Stimulated activated effector memory CD8-positive, alpha-beta T cell treated with anti-CD3 and anti-CD28 coated beads, Interleukin-12 subunit alpha, Interleukin-12 subunit beta, amount 100 ng/mL, for 72 hours (primary cell): ENCODE measurements at places on chromosomes 7 and 10.
A peak's percentile ranks its signal among the peaks of the same experiment; 100 is the strongest.

DNA sequence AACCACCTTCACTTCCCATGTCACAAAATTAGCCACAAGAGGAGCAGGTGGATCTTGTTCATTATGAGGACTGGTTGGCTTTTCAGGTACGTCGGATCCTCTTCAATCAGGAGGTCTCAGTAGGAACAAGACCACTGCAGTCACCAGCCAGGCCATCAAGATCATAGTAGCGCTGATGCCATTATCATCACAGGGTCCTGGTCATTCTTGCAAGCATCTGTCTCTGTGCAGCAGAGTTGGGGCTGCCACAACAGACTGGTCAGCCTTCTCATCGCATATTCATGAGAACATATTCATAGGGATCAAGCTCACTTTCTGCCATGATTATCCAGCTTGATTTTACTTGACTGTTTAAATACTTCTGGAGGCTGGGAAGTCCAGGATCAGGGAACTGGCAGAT is 67.1 kb downstream of the ADCYAP1R1 start:
- peak; percentile 25 for DNase-seq

DNA sequence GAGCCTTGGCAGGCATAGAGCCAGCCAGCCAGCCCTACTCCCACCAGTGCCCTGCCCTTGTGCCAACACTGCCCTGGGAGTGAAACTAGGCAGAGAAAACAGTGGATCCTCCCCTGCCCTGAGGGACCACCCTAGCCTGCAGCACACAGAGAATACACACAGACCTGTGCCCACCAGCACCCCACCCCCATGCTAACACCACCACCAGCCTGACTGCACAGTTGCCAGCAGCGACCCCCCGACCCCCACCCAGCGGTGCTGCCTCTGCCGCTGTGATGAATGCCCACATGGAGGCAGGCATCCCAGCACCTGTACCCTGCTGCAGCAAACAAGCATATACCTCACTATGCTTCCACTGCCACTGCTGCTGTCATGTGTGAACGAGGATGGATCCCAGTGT is 9.4 kb upstream of the MIOS start:
- DNase-seq = no peak

DNA sequence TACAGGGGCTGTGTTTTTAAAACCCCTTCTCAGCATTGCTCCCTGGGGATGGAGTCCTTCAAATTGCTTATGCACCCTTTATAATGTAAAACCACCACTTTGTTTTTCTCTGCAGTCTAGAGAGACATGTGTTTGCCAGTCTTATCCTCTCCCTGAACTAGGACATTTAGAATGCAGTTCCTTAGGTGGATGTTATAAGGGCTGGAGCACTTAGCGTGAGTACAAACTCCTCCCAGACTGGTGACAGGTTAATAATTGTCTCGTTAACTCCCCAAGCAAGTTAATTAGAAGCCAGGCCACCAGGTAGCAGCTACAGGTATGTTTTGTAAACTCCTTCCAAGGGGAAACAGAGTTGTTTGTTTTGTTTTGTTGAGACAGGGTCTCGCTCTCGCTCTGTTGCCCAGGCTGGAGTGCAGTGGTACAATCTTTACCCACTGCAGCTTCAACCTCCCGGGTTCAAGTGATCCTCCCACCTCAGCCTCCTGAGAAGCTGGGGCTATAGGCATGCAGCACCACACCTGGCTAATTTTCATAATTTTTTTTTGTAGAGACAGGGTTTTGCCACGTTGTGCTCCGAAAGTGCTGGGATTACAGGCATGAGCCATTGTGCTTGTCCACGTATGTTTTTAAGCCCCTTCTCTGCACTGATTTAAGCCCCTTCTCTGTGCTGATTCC is 100.2 kb downstream of the FAM107B start:
- DNase-seq = no peak

GRCh38 chr7:101162551-101163278 is 2.7 kb downstream of the VGF start:
- no peak for DNase-seq

GRCh38 chr7:156466272-156466671 is 174.3 kb upstream of the RNF32 start:
- no peak for DNase-seq

DNA sequence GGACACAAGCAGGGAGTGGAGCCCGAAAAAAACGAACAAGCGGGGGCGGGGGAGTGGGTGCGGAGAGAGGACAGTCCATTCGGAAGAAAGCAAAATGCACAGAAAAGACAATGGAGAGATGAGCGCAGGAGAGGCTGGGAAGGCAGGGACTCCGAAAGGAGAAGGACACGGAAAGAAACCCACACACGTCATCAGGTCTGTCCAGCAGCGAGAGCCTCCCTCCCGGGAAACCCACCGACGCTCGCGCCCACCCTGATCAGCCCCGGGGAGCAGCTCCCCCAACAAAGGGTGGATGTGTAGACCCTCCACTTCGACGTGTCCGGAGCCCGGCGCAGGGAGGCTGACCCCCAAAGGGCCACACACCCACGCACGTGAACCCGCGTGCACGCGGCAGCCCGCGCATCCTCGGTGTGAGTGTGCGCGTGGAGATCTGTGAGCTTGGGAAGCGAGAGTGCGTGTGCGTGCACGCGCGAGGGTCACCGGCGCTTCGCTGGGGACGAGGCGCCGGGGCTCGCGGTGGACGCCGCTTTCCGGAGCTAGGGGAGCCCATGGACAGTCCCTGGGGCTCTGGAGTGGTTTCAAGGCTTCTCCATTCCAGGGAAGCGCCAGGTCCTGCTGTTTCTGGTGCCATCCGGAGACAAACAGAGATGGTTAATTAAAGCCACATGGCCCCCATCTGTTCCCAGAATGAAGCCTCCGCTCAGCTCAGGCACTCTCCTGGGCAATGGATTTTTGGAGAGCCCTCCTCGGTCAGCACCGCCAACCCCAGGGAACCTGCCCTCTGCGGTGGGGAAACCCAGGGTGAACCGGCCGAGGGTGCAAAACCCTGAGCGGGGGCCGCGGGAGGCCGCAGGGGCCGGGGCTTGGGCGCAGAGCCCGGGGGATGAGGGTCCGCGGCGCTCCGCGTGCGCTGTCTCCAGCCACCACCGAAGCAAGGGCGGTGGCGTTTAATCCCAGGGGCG is 916 bp downstream of the LAMB1 start:
- DNase-seq = no peak

DNA sequence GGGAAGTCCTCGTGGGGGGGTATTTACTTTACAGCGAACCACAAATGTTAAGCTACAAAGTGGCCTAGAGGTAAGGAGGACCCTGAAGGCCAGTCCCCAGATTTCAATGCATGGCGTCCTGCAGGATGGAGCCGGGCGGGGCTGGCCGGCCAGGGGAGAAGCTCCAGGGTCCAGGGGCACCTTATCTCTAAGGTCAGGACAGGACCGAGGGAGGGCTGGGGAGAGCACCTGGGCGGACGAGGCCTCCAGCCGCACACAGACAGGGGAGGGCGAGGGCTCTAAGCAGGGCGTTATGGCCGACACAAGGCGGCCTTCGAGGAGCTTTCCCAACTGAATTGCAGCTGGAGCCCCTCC is 96.4 kb upstream of the DIP2C start:
- DNase-seq = no peak

- peak; percentile 22 for DNase-seq
Observed at GRCh38 chr7:132650498-132650897, 74.2 kb upstream of the PLXNA4 start.

- DNase-seq = no peak
Observed at GRCh38 chr10:124039483-124040013, 53.9 kb downstream of the CHST15 start.

DNA sequence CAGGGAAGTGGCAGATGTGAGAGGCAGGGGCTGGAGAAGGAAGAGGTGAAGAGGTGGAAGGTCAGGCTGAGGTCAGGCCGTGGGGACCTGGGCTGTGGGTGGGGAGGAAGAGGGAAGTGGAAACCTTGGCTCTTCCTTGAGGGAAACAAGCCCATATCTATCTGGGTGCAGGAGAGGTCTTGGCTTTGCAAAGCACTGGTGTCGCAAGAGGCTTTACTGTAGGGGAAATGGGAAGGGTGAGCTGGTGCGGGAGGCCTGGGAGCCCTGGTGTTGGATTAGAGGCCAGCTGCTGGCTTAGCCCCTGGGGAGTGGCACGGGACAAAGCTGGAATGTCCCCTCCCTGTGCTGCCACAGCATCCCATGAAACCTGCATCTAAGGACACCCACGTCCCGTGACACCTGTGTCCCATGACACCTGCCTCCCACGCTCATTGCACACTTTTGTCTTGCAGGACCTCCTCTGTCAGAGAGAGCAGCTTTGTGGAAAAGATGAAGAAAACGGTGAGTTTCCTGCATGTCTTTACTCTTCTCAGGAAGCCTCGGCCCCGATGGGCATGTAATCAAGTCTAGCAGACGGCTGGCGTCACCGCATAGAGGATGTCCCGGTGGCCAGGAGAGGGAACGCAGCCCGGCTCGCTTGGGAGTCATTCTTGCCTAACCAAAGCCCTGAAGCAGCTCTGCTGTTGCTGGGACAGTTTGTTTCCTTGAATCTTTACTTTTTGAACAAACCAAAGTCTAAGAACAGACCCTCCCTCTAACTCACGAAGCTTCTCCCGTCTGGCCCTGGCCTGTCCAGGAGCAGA is 22.2 kb downstream of the TMEM120A start:
- DNase-seq = no peak

- DNase-seq = no peak
Observed at GRCh38 chr10:12781976-12782375, 219.5 kb downstream of the CCDC3 start.

GRCh38 chr10:60086862-60087261 is 180.5 kb upstream of the CCDC6 start:
- no peak for DNase-seq

- no peak for DNase-seq
Observed at GRCh38 chr10:114611617-114612016, 46.5 kb downstream of the ABLIM1 start.

GRCh38 chr10:121567569-121567968 is 30.7 kb downstream of the FGFR2 start:
- no peak for DNase-seq

- DNase-seq = no peak
Observed at GRCh38 chr10:13939391-13939790, 352.6 kb downstream of the PRPF18 start.

DNA sequence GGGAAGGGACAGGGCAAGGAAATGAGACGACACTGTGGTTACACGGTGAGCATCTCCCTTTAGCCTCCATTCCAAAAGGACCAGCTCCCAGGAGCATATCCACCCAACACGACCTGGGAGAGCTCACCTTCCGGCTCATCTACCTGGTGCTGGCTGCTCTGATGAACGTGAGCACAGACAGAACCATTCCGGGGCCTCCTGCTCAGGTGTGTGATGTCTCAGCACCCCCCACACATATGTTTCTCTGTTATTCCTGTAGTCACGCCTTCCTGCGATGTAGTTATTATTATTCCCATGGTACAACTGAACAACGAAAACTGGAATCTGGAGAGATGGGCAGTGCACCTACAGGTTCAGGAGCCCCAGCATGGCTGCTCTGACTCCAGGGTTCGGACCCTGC is 20.5 kb upstream of the GPR26 start:
- no peak for DNase-seq

GRCh38 chr10:60877061-60877776 is 66.8 kb downstream of the RHOBTB1 start:
- no peak for DNase-seq

GRCh38 chr7:41955893-41956675 is 253.2 kb upstream of the INHBA start:
- DNase-seq = no peak

DNA sequence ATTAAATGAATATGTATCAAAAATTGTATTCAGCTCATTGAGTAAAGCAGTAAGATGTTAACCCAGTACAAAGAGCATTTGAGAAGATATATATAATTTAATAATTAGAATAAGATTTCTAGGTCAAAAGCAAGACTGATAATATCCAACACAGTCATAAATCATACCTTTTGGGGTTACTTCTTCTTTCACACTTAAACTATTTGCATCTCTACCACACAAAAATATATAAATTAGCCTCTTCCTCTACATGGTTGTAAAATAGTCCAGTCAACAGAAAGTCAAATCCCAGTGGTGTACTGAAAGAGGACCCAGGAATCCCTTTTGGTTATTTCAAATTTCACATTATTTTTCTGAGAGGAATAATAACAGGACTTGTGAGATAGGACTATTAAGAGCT is 204.6 kb upstream of the INHBA start:
- DNase-seq = no peak

DNA sequence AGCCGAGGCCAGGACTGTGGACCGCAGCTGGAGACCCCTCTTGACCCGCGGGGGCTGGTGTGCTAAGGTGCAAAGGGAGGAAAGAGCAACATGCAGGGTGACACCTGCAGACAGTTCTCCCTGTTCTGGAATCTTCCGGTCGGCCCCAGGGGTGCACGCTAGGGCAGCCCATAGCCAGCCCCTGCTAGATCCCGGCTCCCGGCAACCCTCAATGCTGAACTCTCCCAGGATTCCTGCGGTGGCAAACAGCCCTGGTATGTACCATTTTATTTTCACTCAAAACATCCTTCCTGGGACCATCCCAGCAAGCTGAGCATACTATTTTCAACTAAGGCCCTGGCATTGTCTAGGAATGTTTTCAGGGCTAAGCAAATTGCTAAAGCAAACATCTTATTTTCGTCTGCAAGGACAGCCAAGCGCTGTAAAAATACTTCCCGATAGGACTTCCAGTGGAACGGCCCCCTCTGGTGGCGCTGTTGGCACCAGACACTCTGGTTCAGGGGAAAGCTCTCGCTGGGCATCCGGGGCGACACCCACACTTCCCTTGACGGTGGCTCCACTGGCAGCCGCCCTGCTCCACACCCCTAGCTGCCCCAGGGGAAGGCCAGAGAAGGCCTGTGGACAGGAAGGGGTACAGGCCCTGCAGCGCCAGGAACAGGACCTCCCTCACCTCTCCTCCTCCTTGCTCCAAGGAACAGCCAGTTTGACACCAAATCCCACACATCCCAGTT is 99.4 kb downstream of the CTBP2 start:
- peak; percentile 18 for DNase-seq

DNA sequence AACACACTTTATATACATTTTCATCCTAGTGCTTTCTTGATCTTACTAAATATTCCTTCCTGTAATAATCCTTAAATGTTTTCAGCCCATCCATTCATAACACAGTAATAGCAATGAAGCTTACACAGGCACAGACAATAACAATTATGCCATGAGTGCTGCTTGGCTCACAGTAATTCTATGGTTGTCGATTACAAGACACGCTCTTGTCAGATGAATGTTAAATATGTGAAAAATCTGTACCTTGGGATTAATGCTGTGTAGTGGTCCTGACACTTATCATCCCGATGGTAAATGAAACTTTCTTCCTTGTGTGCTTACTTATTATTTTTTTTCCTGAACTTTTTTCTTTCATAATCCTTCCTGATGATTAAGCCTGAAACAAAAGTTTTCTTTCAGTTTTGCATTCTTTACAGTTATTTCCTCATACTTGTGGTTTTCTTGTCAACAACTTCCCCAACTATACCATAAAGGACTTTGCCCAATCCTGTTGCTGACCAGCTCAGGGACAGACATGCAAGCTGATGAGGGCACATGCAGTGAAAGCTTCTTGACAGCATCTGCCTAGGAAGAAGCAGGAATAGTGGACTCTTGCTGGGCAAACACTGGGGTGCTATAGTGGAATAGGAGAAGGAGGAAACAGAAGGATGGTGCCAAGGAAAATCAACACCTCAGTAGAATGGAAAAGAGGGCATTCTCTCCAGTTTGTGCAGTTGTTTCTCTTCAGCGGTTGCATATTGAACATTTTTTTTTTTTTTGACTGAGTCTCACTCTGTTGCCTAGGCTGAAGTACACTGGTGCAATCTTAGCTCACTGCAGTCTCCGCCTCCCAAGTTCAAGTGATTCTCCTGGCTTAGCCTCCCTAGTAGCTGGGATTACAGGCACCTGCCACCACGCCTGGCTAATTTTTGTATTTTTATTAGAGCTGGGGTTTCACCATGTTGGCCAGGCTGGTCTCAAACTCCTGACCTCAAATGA is 6.7 kb upstream of the MGAM2 start:
- DNase-seq = no peak
